ENCODE measurements at places on chromosomes 1 and 21.

DNA sequence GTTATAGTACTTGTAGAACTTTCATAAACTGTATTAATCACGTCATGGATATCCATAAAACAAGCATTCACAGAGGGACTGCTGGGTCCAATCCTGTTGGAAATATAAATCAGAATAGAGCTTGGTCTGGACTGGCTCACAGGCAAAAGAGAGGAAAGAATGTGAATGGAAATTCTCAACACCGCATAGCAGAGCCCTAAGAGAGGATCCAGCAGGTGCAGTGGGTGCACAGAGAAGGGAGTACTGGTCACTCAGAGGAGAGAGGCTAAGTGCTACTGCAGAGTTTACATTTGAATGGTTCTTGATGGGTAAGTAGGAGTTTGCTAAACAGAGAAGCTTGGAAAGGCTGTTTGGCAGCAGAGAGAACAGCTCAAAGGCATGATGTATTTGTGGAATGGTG, 231.7 kb downstream of the PAPPA2 start:
- no peak for DNase-seq

DNA sequence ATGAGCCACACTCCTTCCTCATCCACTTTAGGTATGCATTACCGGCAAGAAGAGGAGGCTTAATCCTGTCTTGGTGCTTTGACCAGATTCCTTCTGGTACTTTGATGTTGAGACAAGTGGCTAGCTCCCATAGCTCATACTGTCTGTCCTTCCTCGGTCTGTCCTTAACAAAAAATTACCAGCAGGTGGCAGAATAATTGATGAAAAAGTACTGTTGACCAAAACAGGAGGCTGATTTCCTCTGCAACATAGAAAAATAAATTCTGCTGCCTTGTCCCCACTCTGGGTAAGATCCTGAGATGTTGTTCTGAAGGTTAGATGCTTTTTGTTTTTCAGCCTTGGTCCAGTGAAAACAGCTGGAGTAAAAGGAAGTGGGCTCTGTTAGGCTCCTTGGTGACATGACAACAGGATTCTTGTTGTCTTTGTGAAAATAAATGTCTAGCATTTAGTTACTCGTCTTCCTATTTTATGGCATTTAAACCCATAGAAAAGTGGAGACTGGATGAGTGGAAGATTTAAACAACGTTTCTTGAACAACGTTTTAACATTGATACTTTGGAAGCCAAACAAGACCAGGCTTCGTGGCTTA, 11.2 kb upstream of the HJV start:
- DNase-seq = peak; percentile 89

DNA sequence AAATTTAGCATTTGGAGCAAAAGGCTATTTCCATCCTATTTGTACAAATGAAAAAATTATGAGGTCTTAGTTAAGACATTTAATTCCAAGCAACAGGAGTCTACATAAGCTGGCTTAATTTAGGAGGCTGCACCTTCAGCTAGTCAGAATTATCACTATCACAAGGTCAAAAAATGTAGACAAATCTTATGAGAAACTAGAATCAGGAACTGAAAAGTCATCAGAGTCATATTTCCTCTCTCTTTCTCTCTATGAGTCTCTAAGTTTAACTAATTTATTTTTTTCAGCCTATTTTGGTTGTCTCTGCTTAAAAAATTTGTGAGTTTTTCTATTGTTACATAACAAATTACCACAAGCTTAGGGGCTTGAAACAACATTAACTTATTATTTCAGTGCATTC, 807.1 kb upstream of the PRMT6 start:
- no peak for DNase-seq

GRCh38 chr1:16677552-16678431, 11.0 kb upstream of the RNU1-3 start:
- DNase-seq = peak; percentile 93

- no peak for DNase-seq
Observed at GRCh38 chr1:111825217-111825616, 69.5 kb downstream of the DDX20 start.

- no peak for DNase-seq
Observed at GRCh38 chr1:27399251-27400025, 7.0 kb downstream of the GPR3 start.

DNA sequence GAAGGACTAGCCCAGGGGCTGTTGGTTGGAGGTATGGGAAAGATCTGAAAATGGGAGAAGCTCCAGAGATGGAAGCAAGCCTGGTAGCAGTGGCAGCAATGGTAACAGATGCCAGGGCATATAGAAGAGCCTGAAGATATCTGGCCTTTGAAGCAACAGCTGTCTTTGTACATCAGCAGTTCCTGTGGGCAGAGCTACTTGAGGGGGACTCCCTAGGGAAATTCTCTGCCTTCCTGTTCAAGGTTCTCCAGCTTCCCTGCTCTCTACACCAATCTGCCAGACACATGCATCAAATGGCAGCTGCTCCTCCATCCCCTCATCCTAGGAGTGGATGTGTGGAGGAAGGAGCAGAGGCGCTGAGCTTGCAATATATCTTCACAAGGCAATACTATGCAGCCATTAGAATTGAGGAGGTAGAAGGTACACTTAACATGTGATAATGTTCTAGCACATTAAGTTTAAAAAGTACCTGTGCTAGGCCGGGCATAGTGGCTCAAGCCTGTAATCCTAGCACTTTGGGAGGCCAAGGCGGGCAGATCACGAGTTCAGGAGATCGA, 2.2 kb downstream of the TMEM35B start:
- no peak for DNase-seq

DNA sequence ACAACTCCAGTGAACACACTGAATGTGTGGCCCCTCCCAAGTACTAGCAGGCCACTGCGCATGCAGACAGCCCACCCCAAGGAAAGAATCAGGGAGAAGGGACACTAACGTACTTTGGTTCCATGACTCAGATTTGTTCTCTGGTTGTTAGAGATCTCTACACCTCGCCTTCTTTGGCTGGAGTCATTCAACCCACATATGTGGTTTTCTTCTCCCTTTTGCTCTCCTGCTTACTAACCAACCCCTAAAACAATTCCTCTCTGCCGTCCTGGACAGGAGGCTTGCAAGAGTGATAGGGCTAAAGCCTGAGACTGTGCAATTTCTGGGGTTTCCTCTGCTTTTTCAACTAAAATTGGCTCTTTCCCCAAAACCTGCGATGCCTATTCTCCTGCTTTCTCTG, 5.7 kb upstream of the CD48 start:
- DNase-seq = no peak

Data from OCI-M1 (cell line).